ENCODE measurements at places on chromosomes 5 and 9.
A peak's percentile ranks its signal among the peaks of the same experiment; 100 is the strongest.

DNA sequence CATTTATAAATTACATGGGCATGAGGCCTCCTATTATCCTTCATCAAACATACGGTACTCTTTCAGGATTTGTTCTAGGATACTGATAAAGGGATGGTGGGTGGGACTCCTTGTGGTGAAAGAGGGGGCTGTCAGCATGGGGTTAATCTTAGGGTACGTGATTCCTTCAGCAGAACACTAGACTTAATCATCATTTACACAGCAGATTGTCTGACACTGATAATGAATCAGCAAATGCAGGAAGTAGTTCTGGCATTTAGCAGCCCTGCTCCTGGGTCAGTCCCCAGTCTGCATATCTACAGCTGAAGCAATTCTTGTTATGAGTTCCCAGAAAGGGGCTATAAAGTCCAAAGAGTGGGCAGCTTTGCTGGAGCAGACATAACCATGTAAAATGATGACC, 384.6 kb downstream of the SPOCK1 start:
- DNase-seq = no peak

DNA sequence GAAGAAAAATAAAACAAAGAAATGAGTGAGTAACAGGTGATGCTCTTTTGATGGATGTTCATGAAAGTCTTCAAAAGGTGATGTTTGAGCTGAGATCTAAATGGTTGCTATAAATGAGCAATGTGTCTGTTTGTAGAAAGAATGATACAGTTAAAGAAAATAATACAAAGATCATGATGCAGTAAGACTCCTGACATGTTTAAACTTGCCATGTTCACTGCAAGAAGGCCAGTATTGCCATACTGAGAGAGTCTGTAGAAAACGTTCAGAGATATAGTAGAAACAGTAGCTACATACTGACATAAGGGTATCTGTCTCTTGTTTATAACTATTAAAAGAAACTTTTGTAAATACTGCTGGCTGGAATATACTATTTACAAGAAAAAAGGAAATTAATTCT, 1609.2 kb upstream of the ACO1 start:
- DNase-seq = no peak

DNA sequence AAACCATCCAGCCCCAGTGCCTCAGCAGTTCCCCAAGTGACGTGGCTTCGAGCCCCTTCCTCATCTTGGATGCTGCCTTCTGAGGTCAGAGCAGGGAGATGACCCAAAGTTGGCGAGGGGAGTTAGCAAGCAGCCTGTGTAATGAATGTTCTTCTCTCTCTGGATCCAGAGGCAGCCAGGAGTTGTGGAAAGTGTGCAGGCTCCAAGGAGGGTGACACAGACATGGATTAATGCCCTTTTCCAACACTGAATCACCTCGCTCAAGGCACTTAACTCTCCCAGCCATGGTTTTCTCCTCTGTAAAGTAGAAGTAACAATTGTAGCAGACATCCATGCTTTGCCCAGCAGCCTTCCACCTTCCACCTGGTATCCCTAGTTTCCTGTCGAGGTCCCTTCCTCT, 64.6 kb upstream of the HAND1 start:
- no peak for DNase-seq

DNA sequence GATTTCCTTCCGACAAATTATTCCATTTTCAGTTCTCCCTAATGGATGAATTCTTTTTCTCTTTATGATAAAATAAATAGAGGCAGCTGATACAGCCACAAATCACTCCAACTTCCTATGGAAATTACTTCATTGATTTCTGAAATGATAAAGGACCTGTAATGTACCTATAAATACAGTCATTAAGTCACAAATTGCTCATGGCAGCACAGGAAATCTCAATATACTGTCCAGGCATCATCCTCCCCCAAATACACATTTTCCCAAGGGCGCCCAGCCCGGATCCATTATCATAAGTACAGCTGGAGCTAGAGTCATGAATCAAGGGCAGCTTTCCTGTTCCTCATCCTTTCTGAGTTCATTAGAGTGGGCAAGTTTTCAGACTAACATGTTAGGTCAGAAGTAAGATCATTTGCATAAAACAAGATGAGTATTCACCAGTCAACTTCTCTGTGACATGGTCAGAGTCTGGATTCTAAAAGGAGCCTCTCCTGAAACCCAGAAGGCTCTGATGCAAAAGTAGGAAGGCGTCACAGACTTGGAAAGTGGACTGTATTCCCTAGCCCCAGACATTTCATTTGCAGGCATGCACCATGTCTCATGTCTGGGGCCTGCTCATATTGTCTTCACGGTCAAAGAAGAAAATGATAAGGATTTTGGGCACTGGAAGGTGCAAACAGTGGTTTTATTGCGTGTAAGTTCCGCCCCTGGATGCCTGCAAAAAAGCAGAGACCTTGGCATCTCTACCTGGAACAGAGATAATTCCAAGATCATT, 383.2 kb downstream of the PLK2 start:
- no peak for DNase-seq

DNA sequence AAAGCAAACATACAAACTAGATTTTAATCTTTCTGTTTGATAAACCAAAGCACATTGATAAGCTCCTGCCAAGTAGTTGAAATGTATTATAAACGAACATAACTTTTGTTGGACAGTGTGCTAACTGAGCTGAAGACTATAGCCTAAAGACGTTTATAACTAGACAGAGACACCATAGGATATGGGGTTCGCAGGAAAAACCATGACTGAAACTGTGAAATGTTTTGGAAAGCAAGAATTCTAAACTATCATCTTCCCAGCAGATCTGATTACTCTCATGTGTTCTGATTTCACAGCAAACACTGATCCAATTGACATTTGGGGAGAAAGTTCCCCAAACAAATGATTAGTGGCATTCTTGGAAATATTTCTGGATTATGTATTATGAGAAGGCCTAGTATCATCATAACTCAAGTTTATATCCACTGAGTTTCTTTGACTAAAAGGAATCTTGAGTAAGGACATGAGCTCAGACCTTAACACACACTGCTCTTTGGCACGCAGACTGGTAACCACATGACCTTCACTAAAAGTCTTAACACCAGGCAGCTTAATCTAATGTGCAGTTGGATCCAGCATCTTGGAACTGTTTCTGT, 375.2 kb downstream of the ZNF608 start:
- peak; percentile 6 for DNase-seq

- DNase-seq = no peak
These were observed 25.3 kb downstream of the SLC22A5 start for GRCh38 chr5:132394667-132395259.

DNA sequence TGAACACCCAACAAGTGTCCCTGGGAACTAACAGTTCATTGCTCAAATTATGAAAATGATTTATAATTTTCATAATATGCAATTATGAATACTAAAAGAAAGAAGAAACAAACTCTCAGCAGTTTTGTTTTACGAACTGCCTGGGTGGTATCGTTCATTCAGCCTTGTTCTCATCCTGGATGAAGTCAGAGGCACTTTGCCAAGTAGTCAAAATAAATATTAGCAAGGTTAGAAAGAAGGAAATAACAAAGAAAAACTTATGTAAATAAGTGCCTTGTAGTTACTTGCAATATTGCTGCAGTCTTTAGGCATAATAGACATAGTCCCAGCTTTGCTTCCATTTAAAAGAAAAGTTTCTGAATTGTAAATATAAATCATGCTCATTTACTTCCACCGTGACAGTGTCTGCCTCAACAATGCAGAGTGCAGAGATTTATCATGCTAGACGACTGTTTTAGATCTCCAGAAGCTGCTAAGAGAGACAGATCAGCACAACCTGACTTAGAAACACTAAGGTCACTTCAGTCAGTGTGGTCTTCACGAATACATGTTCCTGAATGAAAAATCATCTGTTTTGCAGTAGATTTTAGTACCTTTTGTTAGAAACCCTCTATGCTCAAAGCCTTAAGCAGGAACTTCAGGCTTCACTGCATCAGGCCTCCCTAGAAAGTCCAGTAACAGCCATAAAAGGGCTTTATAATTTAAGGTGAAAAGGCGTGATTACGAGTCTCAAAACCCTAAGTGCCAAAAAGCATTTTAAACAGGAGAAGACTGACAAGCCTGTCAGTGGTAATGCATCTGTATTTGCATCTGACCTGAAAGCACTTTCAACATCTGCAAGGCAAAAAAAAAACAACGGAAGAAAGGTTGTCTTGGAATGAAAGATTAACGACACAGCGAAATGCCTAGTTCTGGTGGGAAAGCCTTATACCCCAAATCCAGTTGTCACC, 92.1 kb downstream of the TMEM167A start:
- no peak for DNase-seq

GRCh38 chr9:97237951-97238889, 69.2 kb upstream of the CCDC180 start:
- peak; percentile 65 for DNase-seq

GRCh38 chr5:17042041-17042440, 106.0 kb upstream of the MYO10 start:
- no peak for DNase-seq

DNA sequence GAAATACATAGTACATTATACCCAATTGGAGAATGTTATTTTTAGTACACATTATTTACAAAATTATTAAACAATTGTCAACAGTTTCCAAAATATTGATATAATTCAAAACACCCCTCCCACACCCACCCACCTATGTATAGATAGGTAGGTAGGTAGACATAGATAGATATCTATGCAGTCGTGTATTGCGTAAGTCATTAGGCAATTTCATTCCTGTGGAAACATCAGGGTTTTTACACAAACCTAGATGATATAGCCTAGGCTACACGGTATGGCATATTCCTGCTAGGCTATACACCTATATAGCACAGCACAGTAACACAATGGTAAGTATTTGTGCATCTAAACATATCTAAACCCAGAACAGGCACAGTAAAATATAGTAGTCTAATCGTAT, 377.3 kb downstream of the ANXA1 start:
- no peak for DNase-seq

DNA sequence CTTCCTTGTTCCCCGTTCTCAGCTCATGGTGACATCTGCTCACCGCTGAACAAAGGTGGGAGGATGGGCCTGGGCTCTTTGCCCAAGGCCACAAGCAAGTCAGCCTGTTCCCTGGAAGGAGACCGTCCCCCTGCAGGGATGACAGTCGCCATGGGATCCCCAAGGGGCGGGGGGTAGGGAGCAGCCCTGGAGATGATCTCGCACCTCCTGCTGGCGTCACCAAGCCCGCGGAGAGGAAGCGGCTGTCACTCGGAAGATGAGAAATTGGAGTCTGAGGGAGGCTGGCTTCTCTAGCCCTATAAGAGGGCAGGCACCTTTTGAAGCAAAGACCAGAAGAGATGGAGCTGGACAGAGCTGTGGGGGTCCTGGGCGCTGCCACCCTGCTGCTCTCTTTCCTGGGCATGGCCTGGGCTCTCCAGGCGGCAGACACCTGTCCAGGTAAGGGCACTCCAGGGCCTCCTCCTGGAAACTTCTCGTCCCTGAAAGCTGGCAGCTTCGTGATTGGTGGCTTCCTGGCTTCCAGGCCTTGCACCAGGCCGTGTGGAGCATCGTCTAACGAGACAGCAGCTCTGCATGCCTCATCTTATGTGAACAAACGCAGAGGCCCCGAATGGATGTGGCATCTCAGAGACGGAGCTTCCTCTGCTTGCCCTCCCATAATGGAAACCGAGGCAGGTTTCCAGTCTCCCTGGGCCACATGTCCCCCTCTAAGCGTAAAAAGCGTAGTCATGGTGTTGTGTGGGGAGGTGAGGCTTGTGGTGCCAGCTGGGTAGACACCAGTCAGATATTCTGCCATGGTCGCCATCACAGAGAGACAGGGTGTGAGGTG, at the start of gene FCN2:
Gene FCN2, plus strand, starts transcription at position 327 of the 829 bp plus-strand sequence. Its CDS starts 12 bp downstream, at position 339.
- no peak for DNase-seq

DNA sequence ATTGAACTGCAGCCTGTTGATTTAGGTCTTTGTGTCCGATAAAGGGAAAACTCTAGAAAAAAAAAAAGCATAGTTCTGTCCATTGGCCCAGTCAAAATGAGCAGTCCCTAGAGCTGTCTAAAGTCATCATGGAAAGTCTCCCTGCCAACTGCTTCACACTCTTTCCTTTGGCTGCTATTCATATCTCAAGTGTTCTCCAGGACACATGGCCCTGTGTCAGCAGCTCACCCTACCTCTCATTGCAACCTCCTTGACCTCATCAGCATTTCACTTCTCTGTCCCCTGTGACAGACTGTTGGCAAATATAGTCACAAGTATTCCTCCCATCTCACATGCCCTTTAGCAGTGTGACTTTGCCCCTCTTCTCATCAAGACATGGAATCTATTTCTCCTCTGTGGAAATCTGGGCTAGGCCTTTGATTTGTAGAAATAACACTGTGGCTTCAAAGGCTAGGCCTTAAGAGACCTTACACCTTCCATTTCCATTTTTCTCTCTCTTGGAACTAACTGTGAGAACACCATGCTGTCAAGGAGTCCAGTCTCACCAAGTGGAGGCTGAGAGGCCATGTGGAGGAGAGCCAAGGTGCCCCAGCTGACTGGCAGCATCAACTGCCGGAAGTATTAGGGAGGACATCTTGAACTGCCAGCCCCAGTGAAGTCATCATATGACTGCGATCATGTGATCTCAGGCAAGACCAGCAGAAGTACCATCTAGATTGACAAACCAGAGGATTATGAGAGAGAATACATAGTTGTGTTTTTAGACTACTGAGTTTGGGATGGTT, 149.4 kb upstream of the TARS1 start:
- DNase-seq = no peak

- DNase-seq = no peak
These were observed 209.2 kb upstream of the CD180 start for GRCh38 chr5:67405755-67406154.

GRCh38 chr5:1476181-1476966, 31.1 kb upstream of the SLC6A3 start:
- DNase-seq = no peak

DNA sequence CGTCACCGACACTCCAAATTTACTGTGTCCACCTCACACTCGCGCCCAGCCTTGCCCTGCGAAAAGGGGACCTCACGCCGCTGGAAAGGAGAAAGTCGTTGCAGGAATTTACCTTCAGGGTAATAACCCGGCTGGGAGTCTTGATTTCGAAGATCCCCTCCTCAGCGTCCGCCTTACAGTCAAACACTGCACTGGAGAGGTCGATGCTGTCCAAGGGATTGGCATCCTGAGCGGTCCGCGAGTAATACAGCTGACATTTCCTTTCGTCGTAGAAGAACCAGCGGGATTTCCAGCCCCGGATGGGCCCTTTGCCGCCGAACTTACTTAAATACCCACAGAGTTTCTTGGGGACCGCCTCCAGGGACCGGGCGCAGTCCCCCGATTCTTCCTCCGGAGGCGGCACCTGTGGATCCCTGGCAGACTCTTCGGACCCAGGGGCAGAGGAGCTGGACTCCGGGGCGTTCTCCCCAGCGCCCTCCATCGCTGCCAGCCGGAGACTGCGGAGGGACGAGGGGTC, 330 bp downstream of the TBC1D2 start:
- DNase-seq = no peak

DNA sequence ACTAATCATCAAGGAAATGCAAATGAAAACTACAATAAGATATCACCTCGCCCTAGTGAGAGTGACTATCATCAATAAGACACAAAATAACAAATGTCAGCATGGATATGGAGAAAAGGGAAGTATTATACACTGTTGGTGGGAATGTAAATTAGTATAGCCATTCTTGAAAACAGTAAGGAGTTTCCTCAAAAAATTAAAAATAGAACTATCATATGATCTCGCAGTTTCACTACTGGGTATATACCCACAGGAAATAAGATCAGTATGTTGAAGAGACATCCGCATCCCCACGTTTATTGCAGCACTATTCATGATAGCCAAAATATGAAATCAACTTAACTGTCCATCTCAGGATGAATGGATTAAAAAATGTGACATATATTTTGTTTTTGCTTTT, 31.6 kb upstream of the STK32A start:
- no peak for DNase-seq

GRCh38 chr9:92094655-92095054, 20.6 kb downstream of the SPTLC1 start:
- no peak for DNase-seq

GRCh38 chr9:132639322-132639721, 30.5 kb downstream of the DDX31 start:
- DNase-seq = no peak
